Erythroblast (primary cell): ENCODE measurements at places on chromosomes 7 and 10.
A peak's percentile ranks its signal among the peaks of the same experiment; 100 is the strongest.

GRCh38 chr10:62348029-62348428, 26.1 kb upstream of the ZNF365 start:
- no peak for DNase-seq

DNA sequence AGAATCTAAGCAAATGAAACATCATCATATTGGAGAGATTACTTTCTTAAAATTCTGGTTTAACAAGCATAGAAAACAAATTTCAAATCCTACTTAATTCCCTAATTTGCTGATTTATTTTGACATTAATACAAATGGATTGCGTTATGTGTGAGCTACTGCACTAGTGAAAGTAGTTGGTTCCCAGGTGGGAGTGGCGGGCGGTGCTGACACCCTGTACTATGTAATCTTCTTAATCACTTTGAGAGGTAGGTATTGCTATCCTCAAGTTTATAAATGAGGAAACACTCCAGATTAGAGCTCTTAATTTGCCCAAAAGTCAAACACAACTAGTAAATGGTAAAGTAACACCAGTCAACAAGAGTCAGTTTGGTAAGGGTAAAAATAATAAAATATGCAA, 131.1 kb downstream of the ELAPOR2 start:
- DNase-seq, result no peak

- DNase-seq, result no peak
Measured at GRCh38 chr7:137664846-137665245, 181.9 kb downstream of the DGKI start.

DNA sequence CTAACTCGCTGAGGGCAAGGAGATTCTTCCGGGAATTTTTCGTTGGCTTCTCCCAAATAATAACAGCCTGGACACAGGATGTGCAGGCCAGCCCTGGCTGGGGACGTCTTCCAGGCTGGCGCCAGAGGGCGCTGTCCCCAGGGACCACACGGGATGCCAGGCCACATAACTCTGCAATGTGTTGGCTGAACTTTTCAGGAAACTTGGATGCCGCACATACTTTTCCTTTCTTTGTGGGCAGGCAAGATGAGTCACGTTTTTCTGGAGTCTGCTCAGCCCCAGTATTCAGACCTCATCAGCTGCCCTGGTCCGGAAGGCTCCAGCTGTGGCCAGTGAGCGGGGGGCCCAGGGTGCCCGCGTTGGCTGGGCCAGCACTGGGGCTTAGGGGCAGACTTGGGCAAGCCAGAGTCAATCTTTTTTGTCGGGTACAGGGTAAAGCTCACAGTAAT, 122.7 kb downstream of the PRKAG2 start:
- peak; percentile 52 for DNase-seq

- DNase-seq, result no peak
Measured at GRCh38 chr10:92629945-92630344, 37.0 kb downstream of the KIF11 start.

- peak; percentile 39 for DNase-seq
Measured at GRCh38 chr10:77756319-77757232, 119.0 kb upstream of the KCNMA1 start.

DNA sequence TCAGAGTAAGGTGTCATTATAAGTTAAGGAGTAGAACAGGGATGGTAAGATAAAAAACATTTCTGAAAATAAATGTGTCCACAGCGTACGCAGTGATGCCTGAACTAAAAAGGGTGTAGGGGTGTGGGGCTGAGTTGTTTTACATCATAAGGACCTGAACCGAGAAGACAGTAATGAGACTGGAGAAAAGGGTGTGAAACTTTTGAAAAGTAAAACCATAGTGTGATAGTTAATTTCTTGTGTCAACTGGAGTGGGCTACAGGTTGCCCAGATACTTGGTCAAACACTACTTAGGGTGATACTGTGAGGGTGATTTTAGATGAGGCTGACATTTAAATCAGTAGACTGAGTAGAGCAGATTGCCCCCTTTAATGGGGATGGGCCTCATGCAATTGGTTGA, 169.0 kb upstream of the PRPS1L1 start:
- DNase-seq, result no peak

GRCh38 chr10:110893559-110894179, 21.9 kb downstream of the PDCD4 start:
- peak; percentile 69 for DNase-seq

- DNase-seq, result no peak
Measured at GRCh38 chr7:6433784-6434615, 13.8 kb downstream of the DAGLB start.

DNA sequence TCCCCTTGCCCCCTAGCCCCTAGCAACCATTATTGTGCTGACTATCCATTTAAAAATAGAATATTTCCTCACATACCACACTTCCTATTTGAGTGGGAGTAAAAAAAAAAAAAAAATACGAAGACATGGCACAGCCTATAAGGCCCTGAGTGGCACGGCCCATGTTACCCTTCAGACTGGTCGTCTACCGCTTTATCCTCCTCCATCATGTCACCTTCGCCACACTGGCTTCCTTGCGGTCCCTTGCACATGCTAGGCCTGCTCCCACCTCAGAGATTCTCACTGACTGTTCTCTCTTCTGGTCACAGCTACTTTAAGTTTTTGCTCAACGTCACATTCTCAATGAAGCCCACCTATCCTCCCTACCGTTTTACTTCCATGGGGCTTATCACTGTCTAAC, 130.3 kb downstream of the ATE1 start:
- no peak for DNase-seq

DNA sequence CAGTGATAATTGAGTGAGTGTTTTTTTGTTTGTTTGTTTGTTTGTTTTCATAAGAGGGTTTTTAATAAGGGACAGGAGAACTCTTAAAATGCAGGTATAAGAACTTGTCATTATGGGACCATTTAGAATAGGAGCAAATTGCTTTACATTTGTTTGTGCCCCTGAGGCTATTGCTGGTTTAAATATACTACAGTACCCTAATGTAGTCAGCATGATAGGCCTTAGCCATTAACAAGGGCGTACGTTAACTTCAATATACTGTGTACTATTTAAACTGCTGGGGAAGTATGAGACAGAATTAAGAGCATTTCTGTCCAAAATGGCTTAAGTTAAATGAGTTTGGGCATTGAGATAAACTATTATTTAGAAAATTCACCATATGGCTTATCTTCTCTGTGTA, 26.2 kb downstream of the PRKAR2B start:
- no peak for DNase-seq

DNA sequence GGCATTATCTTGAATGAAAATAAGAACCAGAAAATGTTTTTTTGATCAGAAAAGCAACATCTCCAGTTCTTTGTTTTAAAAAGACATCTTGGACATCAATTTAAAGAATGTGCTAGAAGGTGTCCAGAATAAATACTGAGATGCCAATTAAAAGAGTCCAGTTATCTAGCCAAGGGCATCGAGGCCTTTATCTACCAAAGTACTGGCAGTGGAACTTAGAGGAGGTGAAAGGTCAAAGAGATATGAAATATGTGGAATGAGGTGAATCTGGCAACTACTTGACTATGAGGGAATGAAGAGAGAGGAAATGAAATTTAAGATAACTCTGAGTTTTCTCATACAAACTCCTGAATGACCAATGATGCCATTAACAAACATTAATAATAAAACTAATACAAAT, 154.3 kb upstream of the GNAI1 start:
- no peak for DNase-seq

GRCh38 chr10:95401704-95402469, 111.1 kb upstream of the PDLIM1 start:
- DNase-seq, result no peak

DNA sequence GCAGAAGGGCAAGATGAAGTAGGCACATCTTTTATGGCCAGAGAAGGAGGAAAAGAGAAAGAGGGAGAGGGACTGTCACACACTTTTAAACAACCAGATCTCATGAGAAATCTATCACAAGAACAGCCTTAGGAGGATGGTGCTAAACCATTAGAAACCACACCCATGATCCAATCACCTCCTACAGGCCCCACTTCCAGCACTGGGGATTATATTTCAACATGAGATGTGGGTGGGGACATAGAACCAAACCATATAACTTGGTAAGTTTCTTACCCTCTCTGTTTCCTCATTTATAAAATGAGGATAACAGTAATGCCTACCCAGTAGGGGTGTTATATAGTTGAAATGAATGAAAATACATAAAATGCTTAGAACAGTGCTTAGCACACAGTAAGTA, 66.0 kb downstream of the CHCHD3 start:
- DNase-seq, result peak; percentile 17

GRCh38 chr7:149353739-149354504, 91.9 kb downstream of the ZNF783 start:
- no peak for DNase-seq

DNA sequence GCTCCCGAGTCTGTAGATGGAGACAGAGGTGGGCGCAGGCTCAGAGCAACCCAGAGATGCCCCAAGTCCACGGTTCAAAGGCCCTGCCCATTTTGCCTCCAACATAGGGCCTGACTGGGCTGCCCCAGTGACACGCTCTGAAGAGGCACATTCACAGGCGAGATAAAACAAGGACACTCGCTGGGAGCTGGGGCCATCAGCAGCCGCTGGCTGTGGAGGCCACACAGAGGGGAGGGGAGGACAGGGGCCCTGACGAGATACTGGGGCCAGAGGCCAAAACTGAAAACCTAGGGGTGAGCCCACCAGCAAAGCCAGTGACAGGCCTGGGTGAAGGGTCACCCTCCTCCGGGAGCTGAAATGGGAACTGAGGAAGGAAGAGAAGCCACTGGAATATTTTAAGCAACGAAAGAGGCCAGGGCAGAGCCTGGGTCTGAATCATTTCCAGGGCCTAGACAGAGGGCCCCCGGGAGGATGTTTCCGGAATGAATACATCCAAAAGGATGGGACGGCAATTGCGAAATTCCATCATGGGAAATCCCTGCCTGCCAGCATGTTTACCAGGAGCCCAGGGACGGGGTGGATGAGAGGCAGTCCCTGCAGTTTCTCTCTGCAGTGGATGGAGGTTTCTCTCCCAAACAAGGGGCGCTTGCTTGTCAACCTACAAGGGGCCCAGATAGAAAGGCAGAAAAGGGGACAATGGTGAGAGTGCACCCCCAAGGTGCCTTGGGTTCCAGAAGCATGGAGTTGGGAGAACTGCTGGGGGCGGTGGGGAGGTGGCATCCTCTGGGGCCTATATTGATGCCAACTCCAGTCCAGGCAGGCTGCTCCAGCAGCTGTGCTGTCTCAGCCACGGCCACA, 29.0 kb upstream of the HSPA12A start:
- no peak for DNase-seq

DNA sequence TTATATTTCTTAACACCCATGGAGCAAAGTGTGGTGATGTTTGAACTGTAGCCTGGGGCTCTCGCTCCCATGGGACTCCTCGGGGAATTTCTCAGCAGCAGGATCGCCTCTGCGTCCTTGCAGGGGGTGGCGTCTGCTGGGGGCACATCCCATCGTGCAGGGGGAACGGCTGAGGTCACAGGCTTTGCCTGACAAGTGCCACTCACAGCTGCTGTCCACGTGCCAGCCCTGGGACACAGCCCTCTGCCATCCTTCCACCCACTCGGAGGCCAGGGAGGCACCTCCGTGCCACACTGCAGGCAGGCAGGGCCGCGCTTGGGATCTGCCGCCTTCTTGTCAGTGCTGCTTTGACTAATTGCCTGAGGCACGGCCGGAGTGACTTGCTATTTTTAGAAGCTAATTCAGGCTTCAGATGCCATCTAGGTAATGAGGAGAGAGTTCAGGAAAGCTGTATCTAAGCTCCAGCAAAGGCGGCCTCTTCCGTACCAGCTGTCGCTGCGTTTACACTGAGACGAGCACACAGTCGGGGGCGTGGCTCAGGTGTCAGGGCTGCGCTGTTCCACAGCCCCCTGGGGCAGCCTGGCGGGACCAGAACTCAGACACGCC, 45.7 kb downstream of the PITRM1 start:
- DNase-seq, result no peak

- no peak for DNase-seq
Measured at GRCh38 chr10:4151466-4151865, 366.5 kb upstream of the KLF6 start.

GRCh38 chr10:4981722-4982471, 18.7 kb downstream of the AKR1C1 start:
- peak; percentile 75 for DNase-seq

DNA sequence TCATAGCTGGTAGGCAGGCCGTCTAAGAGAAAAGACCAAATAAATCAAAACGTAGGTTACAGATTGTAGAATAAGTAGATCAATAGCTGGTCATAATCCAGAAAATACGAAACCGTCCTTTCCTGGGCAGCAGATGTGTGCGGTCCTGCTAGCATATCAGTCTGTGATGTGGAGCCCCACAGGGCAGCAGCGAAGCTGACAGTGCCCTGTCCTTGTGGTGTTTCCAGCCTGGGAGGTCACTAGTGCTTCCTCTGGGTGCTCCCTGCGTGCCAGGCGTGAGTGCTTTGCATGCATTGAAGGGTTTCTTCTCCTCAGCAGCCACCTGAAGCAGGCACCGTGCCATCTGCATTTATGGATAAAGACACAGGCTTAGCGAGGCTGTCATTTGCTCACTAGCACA, 41.7 kb downstream of the IL15RA start:
- no peak for DNase-seq

GRCh38 chr7:295155-296154, 5.5 kb downstream of the FOXL3 start:
- no peak for DNase-seq

- DNase-seq, result no peak
Measured at GRCh38 chr10:77899080-77899477, 27.5 kb downstream of the DLG5 start.

DNA sequence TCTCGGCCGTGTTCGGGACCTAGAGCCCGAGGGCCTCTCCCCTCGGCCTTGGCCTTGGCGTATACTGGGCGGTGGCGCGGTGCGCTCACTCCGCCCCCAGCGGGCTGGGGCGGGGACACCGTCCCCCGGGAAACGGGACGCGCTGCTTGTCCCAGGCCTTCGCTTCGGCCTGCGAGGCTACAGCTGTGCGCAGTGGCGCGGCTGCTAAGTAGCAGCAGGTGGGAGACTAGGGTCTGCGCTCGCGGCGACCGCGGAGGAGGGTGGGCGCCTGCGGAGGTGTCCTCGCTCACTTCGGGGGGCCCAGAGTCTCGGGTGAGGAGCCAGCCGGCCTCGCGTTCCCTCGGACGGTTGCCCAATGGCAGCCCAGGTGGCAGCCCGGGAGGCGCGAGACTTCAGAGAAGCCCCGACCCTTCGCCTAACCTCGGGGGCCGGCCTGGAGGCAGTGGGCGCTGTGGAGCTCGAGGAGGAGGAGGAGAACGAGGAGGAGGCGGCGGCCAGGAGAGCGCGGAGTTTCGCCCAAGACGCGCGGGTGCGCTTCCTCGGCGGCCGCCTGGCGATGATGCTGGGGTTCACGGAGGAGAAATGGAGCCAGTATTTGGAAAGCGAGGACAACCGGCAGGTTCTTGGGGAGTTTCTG, at the start of gene DNAH11:
TSS of gene DNAH11 (plus strand) at position 149 of the 637 bp plus-strand sequence. CDS start at position 356, 207 bp downstream.
- peak; percentile 72 for DNase-seq

GRCh38 chr7:28373990-28374389, 38.3 kb upstream of the CREB5 start:
- DNase-seq, result no peak

- no peak for DNase-seq
Measured at GRCh38 chr10:101273330-101273729, 44.1 kb upstream of the LBX1 start.

GRCh38 chr7:21338728-21339164, 89.1 kb upstream of the SP4 start:
- peak; percentile 83 for DNase-seq

- no peak for DNase-seq
Measured at GRCh38 chr10:70845816-70846215, 30.1 kb downstream of the SGPL1 start.

GRCh38 chr10:28769091-28769604, 91.8 kb downstream of the BAMBI start:
- no peak for DNase-seq

- no peak for DNase-seq
Measured at GRCh38 chr7:99597762-99598501, at the start of gene TMEM225B. Gene TMEM225B (plus strand): TSS chr7:99598267. CDS start chr7:99604389, 6,122 bp downstream.
